ENCODE measurements at places on chromosomes 12 and 14.

DNA sequence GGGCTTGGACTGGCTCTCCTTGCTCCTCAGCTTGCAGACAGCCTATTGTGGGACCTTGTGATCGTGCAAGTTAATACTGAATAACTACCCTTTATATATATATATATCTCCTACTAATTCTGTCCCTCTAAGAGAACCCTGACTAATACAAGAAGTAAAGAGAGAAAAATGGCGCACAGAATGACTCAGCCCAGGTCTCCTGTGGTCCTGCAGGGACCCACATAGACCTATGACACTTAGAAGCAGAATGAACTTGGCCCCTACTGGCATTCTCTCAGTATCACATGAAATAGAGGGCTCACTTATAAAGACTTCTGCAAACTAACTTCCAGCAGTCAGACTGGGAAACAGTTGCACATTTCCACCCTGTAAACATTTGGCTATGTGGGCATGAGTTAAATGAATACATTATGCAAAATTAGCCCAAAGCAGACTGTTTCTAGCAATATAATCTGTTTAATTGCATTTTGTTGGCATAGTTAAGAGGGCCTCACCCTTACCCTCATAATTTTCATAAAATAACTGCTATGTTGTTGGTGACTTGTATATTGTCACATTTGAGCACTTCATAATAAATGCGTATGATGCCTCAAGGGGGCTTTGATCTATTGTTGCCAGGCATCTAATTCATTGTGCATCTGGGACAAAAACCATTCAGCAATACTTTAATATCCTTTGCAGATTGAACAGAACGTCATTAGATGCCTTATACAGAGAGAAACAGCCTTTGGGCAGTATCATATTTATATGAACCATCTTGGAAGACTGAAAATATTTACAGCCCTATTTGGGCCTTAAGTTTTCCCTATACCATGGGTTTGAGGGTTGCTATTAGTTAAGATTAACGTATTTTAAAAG, 349.7 kb upstream of the DIO2 start:
- no peak for DNase-seq

- no peak for DNase-seq
Observed at GRCh38 chr14:79820866-79821535, 390.3 kb downstream of the DIO2 start.

GRCh38 chr14:24370748-24371147, 2.8 kb downstream of the NFATC4 start:
- no peak for DNase-seq

GRCh38 chr12:82883394-82884355, 197.0 kb downstream of the TMTC2 start:
- no peak for DNase-seq

DNA sequence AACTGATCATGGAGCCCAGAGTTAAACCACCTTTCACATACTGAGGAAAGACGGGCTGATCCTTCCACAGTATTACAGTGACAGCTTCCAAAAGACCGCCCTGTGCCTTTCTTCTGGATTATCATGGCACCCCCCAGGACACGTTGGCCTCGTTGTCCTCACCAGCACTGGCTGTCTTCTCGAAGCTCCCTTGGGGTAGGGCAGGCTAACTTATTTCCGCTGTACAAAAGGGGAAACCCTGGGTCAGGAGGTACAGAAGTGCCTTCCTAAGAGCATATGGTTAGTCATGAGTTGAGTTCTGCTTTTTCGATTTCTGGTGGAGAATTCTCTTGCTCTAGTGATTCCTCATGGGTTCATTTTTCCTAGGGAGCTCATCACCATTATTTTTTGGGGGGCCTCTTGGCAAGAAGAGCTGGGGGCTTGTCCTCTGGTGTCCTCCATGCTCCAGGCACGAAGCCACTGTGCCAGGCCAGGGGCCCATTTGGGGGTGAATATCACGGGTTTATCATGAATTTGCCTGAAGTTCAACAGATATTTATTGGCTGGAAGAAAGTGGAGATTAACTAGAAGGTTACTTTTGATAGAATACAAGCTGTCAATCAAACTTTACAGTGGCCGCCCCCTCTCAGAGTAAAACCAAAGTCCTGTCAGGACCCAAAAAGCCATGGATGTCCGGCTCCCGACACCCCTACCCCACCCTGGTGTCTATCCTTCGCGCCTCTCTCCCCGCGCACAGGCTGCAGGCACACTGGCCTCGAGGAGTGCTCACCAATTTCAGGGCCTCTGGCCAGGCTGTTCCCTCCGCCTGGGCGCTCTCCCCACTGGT, 8.8 kb upstream of the TRAF3 start:
- DNase-seq, result no peak

- no peak for DNase-seq
Observed at GRCh38 chr12:12456637-12457036, 99.8 kb downstream of the BORCS5 start.

DNA sequence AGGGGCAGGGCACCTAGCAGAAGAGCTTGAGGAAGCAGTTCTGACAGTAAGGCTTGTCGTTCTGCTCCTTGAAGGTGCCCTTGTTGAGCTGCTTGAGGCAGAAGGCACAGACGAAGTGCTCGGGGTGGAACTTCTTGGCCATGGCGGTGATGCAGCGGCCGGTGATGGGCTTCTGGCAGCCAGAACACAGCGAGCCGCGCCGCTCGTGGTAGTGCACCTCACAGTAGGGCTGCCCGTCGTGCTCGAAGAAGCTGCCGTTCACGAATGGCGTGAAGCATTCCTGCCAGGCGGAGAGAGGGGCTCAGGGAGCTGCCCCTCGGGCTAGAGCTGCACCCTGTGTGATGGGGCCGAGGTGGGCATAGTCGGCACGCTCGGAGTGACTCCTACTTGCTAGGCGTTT, 11.4 kb upstream of the RPLP0 start:
- DNase-seq, result no peak

- DNase-seq, result no peak
Observed at GRCh38 chr12:49990273-49990672, 17.5 kb downstream of the AQP6 start.

- DNase-seq, result no peak
Observed at GRCh38 chr12:34126239-34126641, 103.9 kb downstream of the ALG10 start.

DNA sequence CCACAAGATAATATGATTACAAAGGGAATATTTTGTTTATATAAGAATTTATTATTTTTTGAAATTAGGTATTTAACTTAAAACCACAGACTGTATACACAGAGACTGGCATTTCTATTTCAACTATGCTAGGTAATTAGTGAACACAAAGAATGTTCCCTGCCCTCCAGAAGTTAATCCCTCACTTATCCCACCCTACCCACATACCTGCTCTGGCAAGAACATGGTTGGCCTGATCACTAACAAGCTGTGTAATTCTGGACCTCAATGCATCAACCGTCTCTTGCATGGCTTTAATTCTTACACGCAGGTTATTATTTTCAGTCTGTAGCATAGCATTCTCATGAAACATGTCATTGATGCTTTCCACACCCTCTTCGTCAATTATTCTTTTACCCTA, 85.9 kb downstream of the KIF21A start:
- DNase-seq, result no peak

DNA sequence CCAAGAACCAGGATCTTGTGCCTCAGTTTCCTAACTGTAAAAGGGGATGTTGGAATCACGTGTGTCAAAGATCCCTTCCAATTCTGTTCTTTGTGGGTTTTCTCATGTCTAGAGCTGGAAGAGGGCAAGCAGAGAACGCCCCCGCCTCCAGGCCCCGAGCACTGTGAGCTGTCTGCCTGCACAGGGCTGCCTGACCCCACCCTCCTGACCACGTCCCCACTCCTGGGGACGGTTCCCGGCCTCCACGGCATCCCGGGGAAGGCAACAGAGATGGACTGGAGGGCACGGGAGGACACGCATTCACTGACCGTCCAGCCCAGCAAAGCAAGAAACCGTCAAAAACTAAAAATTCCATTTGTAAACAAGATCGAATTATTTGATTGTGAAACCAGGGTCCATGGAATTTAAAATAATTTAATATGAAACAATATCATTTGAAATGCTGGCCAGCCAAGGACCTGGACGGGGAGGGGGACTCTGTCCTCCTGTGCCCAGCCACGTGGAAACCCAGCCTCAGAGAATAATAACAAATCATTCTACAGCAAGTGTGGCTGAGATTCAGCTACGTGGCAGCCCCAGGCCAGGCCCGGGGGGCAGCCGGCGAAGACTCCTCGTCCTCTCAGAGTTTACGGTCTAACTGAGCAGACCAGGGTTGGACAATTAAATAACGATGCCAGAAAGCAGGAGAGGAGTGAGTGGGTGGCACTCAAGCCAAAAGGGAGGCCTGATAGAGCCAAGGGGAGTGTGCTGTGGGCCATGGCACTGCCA, 87.3 kb upstream of the DIO3 start:
- DNase-seq, result no peak

GRCh38 chr12:19434538-19434937, 4.8 kb upstream of the AEBP2 start:
- DNase-seq, result no peak

- DNase-seq, result no peak
Observed at GRCh38 chr14:92507174-92507768, 6.3 kb upstream of the RIN3 start.

DNA sequence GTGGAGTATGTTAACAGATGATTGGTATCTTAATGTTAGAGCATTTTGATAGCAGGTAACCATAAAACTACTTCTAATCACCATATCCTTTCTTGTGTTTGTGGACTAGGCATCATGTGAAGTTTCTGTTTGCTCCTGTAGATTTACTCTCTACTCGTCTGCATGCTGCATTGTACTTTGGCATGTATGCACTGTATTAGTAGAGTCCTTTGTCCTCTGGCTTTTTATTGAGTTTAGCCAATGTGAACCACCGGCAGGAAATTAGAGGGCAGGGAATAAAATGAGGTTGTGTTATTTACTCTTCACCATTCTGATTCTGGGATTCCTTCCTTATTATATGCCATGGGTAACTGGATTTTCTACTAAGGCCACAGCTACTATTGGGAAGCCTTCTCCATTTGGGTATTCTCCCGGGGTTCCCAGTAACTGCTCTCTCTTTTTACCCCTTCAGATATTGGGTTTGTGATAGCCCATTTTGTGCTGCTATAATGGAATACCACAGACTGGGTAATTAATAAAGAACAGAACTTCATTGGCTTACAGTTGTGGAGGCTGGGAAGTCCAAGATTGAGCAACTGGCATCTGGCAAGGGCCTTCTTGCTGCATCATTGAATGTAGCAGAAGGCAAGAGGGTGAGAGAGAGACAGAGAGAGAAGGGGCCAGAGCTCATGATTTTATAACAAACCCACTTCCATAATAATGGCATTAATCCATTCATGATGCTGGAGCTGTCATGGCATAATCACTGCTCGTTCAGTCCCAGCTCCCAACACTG, 22.4 kb downstream of the FAM177A1 start:
- DNase-seq, result no peak

GRCh38 chr12:58804749-58805148, 115.6 kb downstream of the LRIG3 start:
- no peak for DNase-seq

GRCh38 chr12:132471011-132471857, 18.7 kb upstream of the FBRSL1 start:
- no peak for DNase-seq

DNA sequence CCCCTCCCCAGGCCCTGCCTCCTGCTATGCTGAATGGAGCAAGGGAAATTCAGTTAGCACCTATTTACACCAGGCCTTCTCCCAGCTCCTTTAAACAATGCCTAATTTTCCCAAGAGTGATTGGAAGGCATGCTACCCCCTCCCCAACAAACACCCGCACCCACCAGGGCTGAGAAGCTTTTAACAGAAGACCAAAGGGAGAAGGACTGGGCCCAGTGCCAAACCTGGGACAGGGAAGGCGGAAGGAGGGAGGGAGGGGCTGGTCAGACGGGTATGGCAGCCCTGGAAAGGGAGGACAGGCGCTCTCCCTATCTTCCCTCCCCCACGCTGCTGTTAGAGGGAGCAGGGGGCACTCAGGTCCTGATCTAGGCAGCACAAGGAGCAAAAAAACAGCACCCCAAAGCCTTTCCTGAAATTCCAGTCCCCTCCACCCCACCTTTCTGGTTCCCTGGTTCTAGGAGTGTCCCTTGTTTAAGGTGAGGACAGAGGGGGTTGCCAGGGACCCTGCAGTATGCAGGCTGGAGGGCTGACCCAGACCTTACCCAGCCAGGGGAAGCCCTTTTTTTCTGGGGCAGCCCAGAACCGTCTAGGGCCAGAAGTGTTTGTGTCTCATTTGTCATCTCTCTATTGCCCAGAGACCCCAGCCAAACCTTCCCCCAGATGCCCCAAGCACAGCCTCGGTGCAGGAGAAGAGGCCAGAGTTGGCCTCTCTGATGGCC, 2.4 kb upstream of the KRT8 start:
- DNase-seq, result no peak

DNA sequence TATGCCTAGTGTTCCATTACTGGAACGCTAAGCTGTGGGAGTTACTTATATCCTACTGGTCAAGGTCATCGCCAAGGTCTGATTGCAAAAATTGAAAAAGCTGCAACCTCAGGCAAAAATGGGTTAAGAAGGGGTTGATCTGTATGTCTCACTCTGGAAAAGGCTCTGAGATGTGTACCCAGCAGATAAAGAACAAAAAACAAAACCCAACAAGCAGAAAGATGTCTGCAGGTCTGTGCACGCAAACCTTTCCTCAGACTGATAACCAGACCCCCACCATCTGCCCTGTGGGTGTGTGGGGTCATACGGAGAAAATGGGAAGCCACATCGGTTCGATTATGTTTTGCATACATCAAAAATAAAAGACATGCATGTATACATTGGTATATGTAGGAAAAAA, 56.4 kb downstream of the TESC start:
- no peak for DNase-seq

GRCh38 chr14:68408680-68409079, 384.2 kb downstream of the ZFP36L1 start:
- DNase-seq, result no peak

- DNase-seq, result no peak
Observed at GRCh38 chr12:127558361-127558760, 708.6 kb upstream of the TMEM132C start.

GRCh38 chr12:87491598-87491997, 537.6 kb downstream of the C12orf50 start:
- no peak for DNase-seq

DNA sequence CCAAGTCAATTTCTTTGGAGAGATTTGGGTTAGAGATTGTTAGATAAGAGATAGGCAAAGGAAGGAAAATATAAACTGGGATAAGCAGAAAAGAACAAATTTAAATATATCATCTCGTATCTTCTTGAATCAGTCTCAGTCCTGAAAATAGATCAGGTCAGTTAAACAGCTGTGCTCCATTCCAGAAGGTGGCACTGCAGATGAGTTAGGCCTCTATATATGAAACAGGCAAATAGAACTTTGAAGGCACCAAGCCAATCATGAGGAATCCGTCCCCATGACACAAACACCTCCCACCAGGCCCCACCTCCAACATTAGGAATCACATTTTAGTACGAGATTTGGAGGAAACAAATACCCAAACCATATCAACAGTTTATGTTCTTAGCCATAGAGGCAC, 605.5 kb upstream of the USP15 start:
- DNase-seq, result no peak

- no peak for DNase-seq
Observed at GRCh38 chr12:124804011-124804621, 59.5 kb downstream of the SCARB1 start.

DNA sequence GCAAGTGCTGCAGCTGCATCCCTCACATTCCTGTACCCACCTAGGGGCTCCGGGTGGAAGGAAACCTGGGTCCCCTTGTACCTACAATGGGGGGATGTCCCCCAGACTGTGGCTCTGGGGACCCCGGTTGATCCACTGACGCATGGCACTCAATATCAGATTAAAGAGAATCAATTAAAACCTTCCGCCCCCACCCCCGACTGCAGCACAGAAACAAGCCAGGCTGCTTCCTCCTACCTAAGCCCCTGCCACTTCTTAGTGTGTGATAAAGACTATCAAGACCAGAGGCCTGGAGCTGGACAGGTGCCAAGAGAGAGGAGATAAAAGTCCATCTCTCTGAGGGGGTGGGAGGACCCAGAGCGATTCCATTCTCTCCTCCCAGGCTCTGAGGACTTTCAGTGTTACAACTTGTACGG, 28.2 kb upstream of the RPLP0 start:
- no peak for DNase-seq

Measured in BJ (cell line).